ENCODE measurements at places on chromosomes 2 and 18. TPM values are rescaled to one million over a fixed set of nuclear protein-coding genes. Genes with fewer than 3 reads are reported as not detected.

DNA sequence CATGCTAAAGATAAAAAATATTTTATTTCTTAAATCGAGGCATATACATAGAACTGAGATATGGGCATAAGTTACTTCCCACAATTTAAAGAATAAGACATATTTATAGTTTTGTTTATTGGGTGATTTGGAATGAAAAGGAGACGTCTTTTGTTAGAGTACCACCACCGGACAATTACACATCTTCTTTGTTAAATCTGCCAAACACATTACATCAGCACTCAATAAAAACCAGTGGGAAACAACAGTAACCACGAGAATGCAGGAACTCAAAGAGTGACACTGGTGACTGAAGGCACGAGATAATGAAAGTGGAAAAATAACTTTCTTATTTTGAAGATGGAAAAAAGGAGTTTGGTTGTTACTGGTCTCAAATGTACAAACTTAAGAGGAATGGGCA is 92.6 kb upstream of the TFCP2L1 start:
- no peak overlapping the region for H3K4me3 ChIP-seq
- DNase-seq = no peak
- no peak overlapping the region for H3K27ac ChIP-seq

- H3K4me1 ChIP-seq = no peaks in the 10 kb centered on the region
These were observed 14.9 kb downstream of the HPCAL1 start for GRCh38 chr2:10317646-10318045.

GRCh38 chr2:47651296-47651695 is 131.6 kb upstream of the MSH6 start:
- H3K27ac ChIP-seq = no peak overlapping the region
- no peaks in the 10 kb centered on the region for H3K36me3 ChIP-seq
- H3K4me3 ChIP-seq = no peak overlapping the region
- no peaks in the 10 kb centered on the region for H3K4me1 ChIP-seq
- no peaks in the 10 kb centered on the region for H3K27me3 ChIP-seq
- DNase-seq = no peak

- H3K4me3 ChIP-seq = no peak overlapping the region
- DNase-seq = no peak
- no peaks in the 10 kb centered on the region for H3K4me1 ChIP-seq
- peaks cover 28% of the 10 kb centered on the region for H3K36me3 ChIP-seq
- no peaks in the 10 kb centered on the region for H3K27me3 ChIP-seq
- H3K27ac ChIP-seq = no peak overlapping the region
These were observed 29.8 kb upstream of the TBR1 start for GRCh38 chr2:161386228-161386824.

DNA sequence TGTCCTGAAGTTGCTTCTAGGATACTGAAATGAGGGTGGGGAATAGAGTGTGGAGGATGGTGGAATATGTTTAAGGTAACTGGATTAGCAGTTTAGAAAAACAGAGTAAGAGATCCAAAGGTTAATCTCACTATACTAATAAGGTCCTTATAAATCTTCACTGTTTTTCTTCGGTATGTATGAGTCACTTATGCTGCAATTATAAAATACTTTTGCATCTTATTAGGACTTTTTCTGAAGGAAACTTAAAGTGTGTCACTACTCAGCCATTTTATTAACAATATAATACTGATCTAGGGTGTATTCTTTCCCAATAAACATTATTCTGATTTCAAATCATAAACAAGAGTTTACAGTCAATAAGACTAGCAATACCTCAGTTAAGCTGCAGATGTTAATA is 182.3 kb downstream of the ZNF521 start:
- no peaks in the 10 kb centered on the region for H3K27me3 ChIP-seq
- H3K4me1 ChIP-seq = peaks cover 36% of the 10 kb centered on the region
- no peak overlapping the region for H3K27ac ChIP-seq
- H3K36me3 ChIP-seq = no peaks in the 10 kb centered on the region

- H3K4me1 ChIP-seq = no peaks in the 10 kb centered on the region
- no peaks in the 10 kb centered on the region for H3K27me3 ChIP-seq
- DNase-seq = no peak
- no peaks in the 10 kb centered on the region for H3K36me3 ChIP-seq
- H3K4me3 ChIP-seq = no peak overlapping the region
- no peak overlapping the region for H3K27ac ChIP-seq
These were observed 261.0 kb upstream of the CXCR4 start for GRCh38 chr2:136378712-136379595.

DNA sequence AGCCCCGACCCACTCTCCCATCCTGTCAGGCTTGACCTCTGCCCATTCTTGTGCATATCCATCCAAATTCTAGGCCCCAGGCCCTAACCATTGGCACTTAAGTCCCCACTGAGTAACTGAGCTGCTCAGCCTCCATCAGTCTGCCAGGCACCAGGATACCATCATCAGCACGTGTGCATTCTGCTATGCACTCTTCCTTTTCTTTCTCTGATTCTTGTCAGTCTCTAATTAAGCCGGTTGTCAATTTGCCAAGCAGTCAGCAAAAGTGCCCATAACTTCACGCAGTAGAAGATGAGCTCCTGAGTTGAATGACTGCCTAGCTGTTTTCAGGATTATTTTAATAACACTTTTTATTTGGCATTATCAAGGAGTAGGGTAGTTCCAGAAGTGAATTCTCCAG is 107.2 kb downstream of the FEZ2 start:
- H3K27ac ChIP-seq = no peak overlapping the region
- no peak overlapping the region for H3K4me3 ChIP-seq
- H3K36me3 ChIP-seq = no peaks in the 10 kb centered on the region
- no peaks in the 10 kb centered on the region for H3K27me3 ChIP-seq
- DNase-seq = no peak

GRCh38 chr18:6493194-6493593 is 78.5 kb upstream of the L3MBTL4 start:
- H3K27ac ChIP-seq = no peak overlapping the region
- no peak for DNase-seq
- H3K4me1 ChIP-seq = no peaks in the 10 kb centered on the region
- no peaks in the 10 kb centered on the region for H3K36me3 ChIP-seq
- no peak overlapping the region for H3K4me3 ChIP-seq

- DNase-seq = no peak
- no peak overlapping the region for H3K4me3 ChIP-seq
- H3K4me1 ChIP-seq = peaks cover 7% of the 10 kb centered on the region
- no peaks in the 10 kb centered on the region for H3K27me3 ChIP-seq
- H3K36me3 ChIP-seq = no peaks in the 10 kb centered on the region
These were observed 402.8 kb downstream of the CLIP4 start for GRCh38 chr2:29518010-29518409.

DNA sequence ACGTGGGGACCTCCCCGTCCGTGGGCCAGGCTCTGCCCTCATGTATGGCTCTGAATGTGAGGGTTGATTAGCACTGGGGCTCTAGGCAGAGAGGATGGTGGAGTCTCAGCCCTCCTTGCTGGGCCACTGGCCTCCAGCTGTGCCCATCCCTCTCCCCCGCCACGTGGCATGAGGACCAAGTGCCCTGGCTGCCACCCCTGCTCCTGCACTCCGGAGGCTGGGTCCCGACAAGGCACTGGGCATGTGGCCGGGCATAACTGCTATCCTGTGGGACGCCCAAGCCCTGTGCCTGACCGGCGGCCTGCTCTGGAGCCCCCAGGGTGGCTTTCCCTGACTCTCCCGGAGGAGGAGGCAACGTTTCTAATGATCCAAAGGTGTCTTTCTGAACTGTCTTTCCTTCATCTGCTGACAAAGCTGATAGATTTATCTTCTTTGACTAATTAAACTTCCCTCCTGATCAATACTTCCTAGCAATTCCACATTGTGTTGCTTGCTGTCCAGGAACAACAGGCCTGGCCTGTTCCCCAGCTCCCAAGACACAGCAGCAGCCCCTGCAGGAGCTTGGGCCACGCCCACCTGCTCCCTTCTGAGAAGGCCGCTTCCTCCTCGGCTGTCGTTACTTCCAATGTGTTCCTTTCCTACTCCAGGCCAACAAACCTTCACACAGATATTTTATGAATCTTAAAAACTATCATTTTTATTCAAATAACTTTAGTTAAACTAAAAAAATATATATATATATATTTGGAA is 132.0 kb downstream of the SNTG2 start:
- no peak overlapping the region for H3K27ac ChIP-seq
- H3K36me3 ChIP-seq = no peaks in the 10 kb centered on the region
- H3K4me1 ChIP-seq = no peaks in the 10 kb centered on the region
- no peak for DNase-seq

- DNase-seq = no peak
- peak overlapping the region; percentile 62 for H3K27ac ChIP-seq
- H3K36me3 ChIP-seq = no peaks in the 10 kb centered on the region
- H3K4me1 ChIP-seq = peaks cover 28% of the 10 kb centered on the region
- no peaks in the 10 kb centered on the region for H3K27me3 ChIP-seq
- no peak overlapping the region for H3K4me3 ChIP-seq
These were observed 18.5 kb upstream of the NFE2L2 start for GRCh38 chr2:177282787-177283572.

DNA sequence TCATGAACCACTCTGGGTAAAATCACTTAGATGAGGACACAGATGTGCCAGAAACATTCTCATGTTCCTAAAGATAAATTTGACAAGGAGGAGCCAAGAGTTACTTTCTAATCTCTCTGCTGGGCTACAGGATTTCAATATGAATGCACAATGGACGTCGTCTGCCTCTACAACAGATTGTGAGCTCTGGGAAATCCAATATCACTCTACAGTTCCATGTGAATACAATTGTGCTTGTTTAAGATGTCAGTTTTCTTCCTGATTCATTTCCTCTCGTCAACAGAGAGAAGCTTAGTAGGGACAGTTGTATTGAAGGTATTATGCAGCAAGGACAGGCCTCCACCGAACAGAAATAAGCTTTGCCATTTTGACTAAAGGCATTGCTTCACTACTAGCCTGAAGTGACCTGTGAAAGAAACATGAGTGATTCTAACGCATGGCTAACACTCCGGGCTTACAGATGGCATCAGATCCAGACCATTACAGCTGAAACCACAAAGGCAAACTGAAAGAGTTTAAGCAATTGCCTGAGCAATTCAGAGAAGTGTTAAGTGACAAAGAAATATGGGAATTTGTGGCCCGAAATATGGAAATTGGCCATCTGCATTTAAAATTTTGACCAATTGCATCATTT is 1591.5 kb downstream of the LRP1B start:
- H3K4me1 ChIP-seq = no peaks in the 10 kb centered on the region
- H3K4me3 ChIP-seq = no peak overlapping the region
- no peak for DNase-seq
- H3K36me3 ChIP-seq = no peaks in the 10 kb centered on the region
- H3K27ac ChIP-seq = no peak overlapping the region

DNA sequence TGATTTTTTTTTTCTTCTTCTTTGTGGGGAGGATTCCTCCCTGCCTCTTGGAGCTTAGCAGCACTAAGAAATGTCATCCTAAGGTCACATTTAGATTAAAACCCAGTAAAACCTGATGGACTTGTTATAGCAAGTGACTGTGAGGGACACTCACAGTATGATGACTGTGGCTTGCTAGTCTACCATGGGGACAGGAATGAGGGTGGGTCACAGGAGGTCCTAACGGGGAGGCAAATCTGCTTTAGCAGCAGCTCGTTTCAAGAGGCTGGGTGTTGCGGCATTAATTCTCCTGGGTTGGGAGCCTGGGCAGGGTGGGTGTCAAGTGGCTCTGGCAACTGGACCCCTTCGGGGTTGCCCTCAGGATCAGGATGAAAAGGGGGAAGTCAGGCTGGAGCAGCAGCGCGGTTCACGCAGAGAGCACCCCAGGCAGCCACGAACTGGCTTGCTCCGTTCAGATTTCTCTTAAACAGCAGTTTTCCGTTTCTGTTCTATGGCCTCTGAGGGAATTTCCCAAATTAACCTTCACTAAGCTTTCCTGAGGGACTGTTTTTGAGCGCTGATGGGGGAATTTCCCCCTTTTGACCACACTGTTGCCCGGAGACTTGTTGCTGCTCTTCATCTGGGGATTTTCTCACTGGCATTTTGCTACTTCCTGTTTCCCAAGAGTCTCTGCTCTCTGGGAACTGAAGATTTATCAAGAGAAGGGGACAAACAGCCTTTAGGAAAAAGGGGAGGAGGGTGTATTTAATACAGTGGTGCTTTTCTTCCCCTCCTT is 59.8 kb upstream of the PELI1 start:
- no peaks in the 10 kb centered on the region for H3K27me3 ChIP-seq
- peak overlapping the region; percentile 60 for H3K4me3 ChIP-seq
- no peaks in the 10 kb centered on the region for H3K36me3 ChIP-seq
- peaks cover 27% of the 10 kb centered on the region for H3K4me1 ChIP-seq
- H3K27ac ChIP-seq = peak overlapping the region; percentile 74

- H3K27ac ChIP-seq = no peak overlapping the region
- no peak overlapping the region for H3K4me3 ChIP-seq
- H3K27me3 ChIP-seq = no peaks in the 10 kb centered on the region
- H3K4me1 ChIP-seq = no peaks in the 10 kb centered on the region
These were observed 41.3 kb upstream of the ITM2C start for GRCh38 chr2:230823264-230823964.

GRCh38 chr2:75540994-75541393 is 19.7 kb downstream of the EVA1A start:
- no peak overlapping the region for H3K4me3 ChIP-seq
- no peak for DNase-seq
- no peak overlapping the region for H3K27ac ChIP-seq
- H3K27me3 ChIP-seq = no peaks in the 10 kb centered on the region

DNA sequence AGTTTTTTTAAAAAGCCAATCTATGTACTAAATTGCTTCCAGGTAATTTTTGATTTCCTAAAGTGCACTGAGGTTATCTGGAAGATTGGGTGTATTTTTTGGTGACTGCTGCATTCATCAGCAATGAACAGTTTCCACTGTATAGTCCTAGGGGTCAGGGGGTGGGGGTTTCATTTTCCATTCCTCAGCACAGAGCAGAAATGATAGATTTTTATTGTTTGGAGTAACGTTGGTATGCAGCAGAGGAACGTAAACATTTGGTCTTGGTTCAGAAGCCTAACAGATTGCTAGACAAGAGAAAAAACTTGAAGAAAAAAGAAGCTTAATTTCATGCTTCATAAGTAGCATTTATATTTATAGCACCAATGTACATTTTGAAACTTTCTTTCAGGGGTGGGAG is 54.9 kb downstream of the ZCCHC2 start:
- DNase-seq = no peak
- no peak overlapping the region for H3K27ac ChIP-seq
- no peak overlapping the region for H3K4me3 ChIP-seq
- H3K4me1 ChIP-seq = no peaks in the 10 kb centered on the region

- no peak for DNase-seq
- no peaks in the 10 kb centered on the region for H3K4me1 ChIP-seq
- no peak overlapping the region for H3K27ac ChIP-seq
- H3K4me3 ChIP-seq = peak overlapping the region; percentile 45
- no peaks in the 10 kb centered on the region for H3K36me3 ChIP-seq
These were observed 14.0 kb upstream of the BIRC6 start for GRCh38 chr2:32342801-32343200.

PAX8 gene
- total RNA-seq = not detected

DNA sequence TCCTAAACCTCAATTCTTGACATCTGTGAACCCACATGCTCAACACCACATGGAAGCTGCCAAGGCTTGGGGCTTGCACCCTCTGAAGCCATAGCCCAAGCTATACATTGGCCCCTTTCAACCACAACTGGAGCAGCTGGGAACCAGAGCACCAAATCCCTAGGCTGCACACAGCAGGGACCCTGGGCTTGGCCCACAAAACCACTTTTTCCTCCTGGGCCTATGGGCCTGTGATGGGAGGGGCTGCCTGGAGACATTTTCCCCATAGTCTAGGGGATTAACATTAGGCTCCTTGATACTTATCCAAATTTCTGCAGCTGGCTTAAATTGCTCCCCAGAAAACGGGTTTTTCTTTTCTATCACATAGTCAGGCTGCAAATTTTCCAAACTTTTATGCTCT is 40.3 kb downstream of the EXOC6B start:
- no peak overlapping the region for H3K4me3 ChIP-seq
- H3K4me1 ChIP-seq = peaks cover 6% of the 10 kb centered on the region
- H3K27me3 ChIP-seq = no peaks in the 10 kb centered on the region
- no peak for DNase-seq
- no peak overlapping the region for H3K27ac ChIP-seq
- no peaks in the 10 kb centered on the region for H3K36me3 ChIP-seq

RAMP1 gene
- 91.9 TPM for total RNA-seq

Data from psoas muscle (tissue), 8 donors.